ENCODE measurements at places on chromosomes 6 and 20.

DNA sequence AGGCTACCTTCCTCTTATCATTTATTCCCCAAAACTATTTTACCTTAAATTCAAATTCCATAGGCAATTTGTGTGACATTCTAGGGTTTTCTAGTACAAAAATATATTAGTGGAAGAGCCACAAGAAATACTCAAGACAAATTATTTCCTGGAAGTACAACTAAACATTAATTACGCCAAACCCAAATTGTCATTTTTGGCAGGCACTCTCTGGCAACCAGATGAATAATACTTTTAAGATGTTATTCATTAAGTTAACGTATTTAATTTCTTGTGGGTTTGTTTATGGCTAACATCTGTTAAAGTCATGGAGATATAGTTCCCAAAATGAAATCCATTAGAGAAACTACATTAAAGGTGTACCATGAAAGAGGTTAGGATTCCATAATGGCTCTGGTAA, 40.5 kb downstream of the HMGN3 start:
- no peak for DNase-seq

DNA sequence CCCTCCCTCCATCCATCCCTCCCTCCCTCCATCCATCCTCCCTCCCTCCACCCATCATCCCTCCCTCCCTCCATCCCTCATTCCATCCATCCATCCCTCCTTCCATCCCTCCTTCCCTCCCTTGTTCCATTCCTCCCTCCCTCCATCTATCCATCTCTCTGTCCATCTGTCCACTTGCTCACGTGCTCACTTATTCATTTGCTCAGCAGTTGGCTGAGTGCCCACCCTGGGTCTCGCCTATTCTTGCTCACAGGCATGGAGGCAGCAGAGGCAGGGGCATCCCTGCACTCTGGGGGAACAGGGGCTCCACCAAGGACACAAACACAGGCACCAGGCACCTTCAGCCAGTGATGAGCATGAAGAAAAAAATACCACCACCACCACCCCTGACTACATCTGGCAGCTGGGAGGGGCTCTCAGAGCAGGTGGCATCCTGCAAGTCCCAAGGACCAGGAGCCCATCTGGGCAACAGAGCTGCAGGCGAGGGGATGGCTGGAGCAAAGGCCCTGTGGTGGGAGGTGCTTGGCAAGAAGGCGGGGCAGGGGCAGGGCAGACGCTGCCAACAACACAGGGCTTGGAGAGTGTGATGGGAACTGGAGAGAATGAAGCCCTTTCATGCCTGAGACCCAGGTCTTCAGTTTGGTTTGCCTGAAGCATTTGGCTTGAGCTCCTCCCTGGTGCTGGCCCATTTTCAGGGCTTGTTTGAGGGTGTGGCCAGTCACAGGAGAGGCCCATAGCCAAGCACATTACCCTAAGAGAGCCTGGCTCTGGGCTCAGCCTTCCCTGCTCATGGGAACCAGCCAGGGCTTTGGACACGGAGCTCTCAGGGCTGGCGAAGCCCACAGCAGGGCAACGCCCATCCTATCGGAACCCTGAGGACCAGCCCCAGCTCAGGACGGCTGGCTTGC, 40.2 kb upstream of the MRGBP start:
- DNase-seq, result no peak

- DNase-seq, result no peak
Measured at GRCh38 chr6:2737885-2738284, 12.8 kb downstream of the MYLK4 start.

DNA sequence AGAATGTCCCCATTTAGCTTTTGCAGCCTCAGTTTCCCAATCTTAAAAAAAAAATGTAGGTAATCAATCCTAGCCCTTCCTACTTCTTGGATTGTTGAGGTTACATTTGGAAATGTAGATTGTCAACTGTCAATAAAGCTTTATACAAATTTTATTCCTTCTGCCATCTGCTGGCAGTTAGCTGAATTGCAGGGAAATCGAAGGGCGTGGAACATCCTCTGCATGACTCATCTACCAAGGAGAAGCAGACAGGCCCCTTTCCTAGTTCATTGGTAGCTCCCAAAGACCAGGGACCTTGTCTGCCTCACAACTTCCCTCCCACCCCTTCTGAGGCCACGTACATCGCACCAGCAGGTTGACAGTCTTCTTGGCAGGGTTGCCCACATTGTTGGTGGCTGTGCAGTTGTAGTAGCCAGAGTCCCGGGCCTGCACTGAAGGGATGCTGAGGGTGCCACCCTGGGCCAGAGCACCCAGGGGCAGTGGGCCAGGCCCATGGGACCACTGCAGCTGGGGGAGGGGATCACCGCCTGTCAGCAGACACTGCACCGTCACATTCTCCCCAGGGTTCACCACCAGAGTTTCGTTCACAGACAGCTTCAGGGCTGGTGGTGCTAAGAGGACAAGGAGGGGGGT, 43.6 kb downstream of the MDGA1 start:
- DNase-seq, result no peak

- no peak for DNase-seq
Measured at GRCh38 chr6:81844686-81845085, 92.2 kb upstream of the TENT5A start.

DNA sequence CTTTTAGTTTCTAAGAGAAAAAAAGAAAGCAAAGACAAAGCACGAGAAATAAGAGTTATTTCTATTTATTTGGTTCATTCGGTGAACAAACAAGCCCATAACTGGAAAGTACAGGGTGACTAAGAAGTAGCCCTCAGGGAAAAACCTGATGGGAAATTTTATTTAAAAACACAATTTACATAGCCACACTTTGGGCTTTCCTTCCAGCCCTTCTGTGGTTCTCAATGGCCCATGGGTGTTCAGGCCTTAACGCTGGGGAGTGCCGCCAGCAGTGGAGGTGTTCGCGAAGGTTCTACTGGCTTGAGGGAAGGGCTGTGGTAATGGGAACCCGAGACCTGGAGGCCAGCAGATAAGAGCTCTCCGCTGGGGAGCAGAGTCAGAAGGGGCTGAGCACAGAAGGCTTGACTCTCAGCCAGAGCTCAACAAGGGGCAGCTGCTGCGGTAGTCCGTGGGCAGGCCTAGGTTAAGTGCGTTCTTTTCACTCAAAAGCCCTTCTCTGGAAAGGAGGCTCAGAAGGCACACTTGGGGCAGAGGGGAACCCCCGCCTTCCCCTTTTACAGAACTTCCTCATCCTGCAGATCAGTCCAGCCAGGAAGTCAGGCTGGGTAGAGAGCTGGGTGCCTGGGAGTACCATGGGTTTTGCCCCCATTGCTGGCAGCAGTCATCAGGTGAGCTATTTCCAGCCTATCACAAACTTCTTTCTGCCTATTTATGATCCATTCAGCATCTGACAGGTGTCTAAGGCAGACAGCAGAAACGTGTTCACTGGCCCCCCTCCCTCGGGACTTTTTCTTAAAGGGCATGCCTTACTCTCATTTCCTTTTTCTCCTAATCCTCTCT, 8.8 kb upstream of the CD83 start:
- peak; percentile 6 for DNase-seq

DNA sequence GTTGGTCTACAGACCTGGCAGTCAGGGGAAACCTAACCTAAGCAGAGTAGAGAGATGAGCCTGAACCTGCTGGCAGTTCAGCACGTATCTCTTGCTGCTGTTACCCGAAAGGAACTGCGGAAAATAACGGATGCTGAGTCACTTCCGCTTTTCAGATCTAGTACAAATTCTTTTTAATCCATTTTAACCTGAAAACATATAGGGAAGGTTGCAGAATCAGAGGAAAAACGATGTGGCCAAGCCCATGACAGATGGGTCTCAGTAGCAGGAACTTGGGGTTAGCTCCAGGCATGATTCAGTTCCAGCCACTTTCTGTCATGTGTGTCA, 351.9 kb upstream of the PRND start:
- DNase-seq, result no peak

GRCh38 chr6:31966997-31967925, 4.7 kb downstream of the DXO start:
- DNase-seq, result no peak

DNA sequence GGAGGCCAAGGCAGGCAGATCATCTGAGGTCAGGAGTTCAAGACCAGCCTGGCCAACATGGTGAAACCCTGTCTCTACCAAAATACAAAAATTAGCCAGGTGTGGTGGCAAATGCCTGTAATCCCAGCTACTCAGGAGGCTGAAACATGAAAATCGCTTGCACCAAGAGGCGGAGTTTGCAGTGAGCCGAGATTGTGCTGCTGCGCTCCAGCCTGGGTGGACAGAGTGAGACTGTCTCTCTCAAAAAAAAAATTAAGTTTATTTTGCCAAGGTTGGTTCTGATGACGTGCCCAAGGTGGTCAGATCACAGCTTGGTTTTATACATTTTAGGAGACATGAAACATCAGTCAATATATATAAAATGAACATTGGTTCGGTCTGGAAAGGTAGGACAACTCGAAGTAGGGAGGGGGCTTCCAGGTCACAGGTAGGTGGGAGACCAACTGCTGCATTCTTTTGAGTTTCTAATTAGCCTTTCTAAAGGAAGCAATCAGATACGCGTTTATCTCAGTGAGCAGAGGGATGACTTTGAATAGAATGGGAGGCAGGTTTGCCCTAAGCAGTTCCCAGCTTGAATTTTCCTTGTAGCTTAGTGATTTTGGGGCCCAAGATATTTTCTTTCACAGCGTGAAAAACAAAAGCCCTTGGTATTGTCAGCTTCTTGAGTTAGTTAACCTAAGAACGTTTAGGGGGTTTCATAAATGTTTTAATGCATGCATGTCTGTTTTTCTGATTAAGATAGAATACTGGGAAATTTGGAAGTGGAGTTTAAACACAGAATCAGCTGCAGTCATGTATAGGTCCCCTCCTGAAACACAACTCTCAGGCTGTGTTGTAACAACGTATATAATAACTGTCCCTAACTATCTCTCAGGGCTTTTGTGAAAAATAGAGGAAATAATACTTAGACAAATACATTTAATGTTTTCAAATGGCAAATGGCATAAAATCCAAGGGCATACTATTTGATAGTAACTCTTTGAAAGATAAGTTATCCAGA, 16.7 kb downstream of the ACOT13 start:
- no peak for DNase-seq

- no peak for DNase-seq
Measured at GRCh38 chr6:116355796-116356195, 15.0 kb upstream of the DSE start.

DNA sequence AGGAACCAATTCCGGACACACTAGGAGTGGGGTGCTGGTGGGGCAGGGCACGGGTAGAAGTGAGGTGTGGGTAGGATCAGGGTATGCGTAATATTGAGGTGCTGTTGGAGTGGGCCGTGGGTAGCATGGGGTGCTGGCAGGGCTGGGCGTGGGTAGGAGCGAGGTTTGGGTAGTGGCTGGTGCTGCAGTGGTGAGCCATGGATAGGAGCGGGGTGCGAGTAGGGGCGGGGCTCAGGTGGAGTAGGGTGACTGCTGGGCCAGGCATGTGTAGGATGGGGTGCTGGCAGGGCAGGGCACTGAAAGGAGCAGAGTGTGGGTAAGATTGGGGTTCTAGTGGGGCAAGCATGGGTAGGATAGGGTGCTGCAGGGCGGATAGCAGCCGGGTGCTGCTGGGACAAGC, 114.2 kb upstream of the DUSP22 start:
- DNase-seq, result no peak

DNA sequence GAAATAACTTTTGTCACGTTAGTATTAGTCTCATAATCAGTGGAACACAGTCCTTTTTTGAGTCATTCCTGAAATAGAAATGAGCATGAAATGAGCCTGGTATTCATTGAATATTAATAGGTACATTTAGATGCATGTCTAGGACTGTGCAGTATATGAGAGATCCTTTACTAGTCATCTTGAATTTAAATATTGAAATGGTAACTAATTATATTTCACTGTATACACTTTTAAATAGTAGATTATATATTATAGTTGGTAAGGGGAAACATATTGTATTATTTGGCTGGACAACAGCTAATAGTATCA, 59.4 kb downstream of the RSPO3 start:
- no peak for DNase-seq

GRCh38 chr6:50791900-50792508, 26.7 kb upstream of the TFAP2B start:
- no peak for DNase-seq

DNA sequence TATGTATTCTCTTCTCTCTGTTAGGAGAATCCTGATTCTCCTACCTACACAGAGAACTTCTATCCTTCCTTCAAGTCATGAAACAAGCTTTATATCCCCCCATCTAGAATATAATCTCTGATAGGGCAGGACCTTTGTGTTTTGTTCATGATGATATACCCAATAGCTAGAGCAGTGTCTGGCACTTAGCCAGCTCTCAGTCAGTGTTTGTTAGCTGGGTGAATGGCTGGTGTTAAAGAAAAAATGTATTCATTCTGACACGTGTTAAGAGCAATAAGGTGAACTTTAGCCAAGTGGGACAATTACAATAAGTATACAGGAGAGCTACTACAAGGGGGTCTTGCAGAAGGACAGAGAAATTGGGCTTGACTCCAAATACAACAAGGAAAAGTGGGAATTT, 34.3 kb upstream of the TNFRSF21 start:
- DNase-seq, result no peak

DNA sequence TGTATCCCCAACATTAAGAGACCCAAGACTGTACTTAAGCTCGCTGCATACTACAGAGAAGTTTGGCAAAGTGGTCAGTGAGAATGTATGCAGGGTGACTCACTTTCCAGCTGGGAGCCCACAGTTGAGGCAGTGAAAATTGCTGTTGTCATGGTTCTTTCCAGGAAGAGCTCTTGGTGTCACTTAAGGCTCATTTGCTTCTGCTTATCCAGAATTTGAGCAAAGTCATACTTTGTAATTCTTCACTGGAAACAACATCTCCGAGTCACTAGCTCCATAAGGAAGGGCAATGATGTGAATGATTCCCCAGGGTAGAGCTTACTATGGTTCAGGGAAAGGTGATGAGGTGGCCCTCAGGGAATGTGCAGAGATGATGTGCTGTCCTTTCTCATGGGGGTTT, 65.4 kb upstream of the FBXL4 start:
- no peak for DNase-seq

GRCh38 chr6:85498596-85499258, 48.8 kb downstream of the NT5E start:
- no peak for DNase-seq

GRCh38 chr6:145841668-145842067, 27.1 kb upstream of the FBXO30 start:
- no peak for DNase-seq

DNA sequence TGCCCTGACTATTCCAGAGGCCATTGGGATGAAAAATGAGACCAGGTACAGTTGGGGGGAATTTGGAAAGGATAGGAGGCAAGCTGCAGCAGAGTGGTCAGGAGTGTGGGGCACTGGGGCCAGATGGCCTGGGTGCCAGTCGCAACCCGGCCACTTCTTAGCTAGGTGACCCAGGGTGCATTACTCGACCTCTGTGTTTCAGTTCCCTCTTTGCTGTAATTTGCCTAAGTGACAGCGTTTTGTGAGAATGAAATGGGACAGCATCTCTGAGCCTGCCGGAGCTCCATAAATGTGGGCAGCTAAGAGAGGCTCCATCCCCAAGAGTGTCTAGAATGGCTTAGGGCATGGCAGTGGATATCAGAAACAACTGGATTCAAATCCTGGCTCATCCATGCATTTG, 13.9 kb downstream of the LRFN2 start:
- DNase-seq, result no peak

Data from stimulated activated CD4-positive, alpha-beta T cell treated with anti-CD3 and anti-CD28 coated beads, Interleukin-1b, Interleukin-23, amount 100 ng/mL, for 1 hour (primary cell).